Ammon's horn (tissue), 1 donor: ENCODE measurements at places on chromosomes 5 and 9.

DNA sequence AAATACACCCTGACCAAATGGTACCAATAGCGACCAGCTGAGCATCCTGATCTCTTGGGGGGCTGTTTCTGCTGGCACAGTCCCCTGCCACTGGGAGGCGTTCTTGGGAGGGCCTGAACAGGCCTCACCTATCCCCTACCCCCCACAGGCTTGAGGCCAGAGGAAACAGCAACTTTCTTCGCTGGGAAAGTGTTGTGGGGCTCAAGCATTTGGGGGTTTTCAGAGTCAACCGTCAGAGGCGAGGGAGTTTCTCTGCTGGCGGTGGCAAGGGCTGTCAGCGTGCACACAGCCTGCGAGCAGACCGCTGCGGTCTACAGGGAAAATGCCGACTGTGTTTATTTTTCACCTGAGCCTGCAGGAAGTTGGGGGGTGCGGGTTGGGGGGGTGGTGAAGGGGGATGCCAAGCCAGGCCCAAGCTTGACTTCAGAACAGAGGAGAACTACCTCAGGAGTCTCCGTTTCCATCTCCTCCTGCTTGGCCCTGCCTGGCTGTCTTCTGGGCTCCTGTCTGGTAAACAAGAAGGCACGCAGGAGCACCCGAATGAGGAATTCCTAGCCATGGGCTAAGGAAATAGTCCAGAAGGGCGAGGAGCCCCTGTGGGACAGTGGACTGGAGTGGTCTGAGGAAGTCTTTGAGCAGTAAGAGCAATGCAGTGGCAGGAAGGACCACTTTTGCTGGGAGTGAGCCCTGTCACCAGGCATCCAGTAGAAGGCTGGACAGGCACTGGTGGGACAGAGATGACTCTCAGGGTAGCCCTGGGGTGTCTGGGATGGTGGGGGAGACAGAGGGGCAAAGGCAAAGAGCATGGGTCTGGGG, 18.1 kb downstream of the TCF7 start:
- no peak for DNase-seq

DNA sequence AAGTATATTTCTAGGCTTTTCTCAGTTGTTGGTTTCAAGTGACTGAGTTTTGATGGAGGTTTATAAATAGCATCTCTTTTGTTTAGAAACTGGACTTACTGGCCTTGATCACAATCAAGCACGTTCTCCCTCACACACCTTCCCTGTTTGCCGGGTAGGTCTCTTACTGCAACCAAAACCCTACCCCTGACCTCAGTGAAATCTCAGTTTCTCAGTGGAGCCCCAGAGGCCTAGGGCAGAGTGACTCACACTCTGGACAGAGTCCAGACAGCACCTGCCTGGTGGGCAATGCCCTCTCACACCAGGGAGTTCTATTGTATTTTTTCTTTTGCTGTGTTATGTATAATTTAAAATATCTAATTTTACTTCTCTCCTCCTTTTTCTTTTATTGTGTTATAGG, 48.4 kb upstream of the EPB41L4B start:
- no peak for DNase-seq

DNA sequence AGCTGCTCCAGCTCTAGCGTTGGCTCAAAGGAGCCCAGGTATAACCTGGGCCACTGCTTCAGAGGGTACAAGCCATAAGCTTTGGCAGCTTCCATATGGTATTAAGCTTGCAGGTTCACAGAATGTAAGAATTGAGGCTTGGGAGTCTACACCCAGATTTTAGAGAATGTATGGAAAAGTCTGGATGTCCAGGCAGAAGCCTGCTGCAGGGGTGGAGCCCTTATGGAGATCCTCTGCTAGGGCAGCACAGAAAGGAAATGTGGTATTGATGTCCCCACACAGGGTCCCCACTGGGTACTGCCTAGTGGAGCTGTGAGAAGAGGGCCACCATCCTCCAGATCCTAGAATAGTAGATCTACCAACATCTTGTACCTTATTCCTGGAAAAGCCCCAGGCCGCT, 626.9 kb downstream of the MAT2B start:
- no peak for DNase-seq

DNA sequence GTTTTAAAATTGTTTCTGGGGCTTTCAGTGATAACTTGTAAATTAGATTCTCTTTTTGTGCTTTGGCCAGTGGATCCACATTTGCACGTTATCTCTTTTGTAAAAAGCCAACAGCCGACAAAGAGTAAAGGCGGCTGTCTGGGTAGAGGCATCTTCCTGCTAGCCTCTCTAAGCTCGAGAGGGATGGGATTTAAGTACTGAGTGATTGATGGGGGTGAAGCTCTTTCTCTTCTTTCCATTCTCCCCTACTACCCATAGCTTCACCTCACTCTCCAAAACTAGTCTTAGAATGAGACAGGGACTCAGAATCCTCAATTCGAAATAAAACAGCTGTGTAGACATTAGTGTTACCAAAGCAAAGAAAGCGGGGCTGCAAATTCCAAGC, 3.4 kb downstream of the PBX3 start:
- no peak for DNase-seq

DNA sequence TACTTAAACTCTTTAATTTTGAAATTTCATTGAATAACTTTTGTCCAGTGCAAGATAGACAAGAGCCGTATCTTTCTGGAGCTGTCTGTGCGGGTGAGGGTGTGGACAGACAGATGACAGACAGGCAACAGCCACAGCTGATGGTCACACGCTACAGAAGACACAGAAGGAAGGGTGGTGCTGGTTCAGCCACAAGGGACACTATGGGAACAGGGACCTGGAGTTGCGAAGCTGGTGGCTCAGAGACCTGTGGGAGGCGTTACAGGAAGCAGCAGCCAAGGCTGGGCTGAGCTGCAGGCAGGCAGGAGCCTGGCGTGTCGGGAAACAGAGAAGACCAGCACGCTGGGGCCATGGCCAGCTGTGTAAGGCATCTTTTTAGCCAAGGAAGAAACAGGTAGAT, 104.4 kb downstream of the WNK2 start:
- no peak for DNase-seq

DNA sequence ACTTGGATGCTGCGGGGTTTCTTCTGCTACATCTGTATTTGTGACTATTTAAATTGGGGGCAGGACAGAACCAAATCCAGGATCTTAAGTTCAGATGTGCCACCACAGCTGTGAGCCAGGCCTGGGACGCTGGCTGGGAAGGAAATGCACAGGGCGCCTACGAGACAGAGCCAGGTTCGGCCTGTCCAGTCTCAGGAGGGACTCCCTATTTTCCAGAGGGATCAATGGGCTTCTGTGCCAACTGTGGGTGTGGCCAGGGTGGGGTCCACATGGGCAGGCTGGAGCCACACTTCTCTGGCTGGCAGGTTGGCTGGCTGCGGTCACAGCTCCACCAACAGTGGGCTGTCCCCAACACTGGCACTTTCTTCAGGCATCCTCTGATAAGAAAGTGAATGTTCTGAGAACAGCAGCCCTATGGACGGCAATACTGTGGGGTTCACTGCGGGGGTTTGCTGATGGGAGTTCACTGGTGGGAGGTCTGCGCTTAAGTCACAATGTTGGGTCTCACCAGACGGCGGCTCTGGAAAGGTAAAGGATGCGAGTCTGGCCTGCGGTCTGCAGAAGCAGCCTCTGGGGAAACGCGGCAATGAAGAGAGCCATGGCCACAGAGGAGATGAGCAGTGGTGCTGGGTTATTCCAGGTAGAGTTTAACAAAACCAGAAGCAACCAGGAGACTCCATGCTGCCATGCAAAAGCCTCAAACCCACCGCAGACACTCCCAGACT, 78.1 kb downstream of the DAP start:
- no peak for DNase-seq

- no peak for DNase-seq
Observed at GRCh38 chr5:40478766-40479165, 200.9 kb upstream of the PTGER4 start.

- DNase-seq = no peak
Observed at GRCh38 chr5:54996466-54996865, 11.1 kb upstream of the ESM1 start.

DNA sequence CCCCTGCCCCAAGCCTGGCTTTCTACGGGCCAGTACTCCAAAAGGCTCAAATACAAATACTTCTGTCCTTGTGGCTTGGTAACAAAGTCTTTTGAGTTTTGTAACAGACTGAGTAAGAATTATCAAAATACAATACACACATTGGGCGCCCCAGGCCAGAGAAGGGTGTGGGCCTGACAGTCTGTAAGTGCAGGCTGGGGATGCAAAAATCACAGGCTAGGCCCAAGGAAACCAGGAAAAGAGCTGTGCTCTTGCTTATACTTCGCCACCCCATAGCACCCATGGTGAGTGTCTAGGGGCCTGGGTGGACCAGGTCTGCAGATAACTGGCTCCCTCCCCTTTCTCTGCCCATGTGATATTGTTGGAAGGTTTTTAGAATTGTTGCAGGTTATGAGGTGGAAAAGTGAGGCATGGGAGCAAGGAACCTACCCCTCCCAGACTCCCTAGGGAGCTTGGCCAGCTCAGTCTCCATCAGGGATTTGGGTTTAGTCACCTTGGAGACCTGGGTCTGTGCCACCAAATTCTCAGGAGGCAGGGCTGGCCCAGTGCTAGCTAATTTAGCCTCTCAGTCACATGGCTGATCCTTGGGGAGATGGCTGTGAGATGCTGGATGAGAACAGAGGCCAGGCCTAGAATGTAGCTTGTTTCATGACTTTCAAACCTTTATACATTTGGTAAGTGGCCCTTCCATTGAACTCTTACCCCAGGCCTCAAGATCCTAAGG, 72.9 kb downstream of the TARS1 start:
- DNase-seq = no peak

DNA sequence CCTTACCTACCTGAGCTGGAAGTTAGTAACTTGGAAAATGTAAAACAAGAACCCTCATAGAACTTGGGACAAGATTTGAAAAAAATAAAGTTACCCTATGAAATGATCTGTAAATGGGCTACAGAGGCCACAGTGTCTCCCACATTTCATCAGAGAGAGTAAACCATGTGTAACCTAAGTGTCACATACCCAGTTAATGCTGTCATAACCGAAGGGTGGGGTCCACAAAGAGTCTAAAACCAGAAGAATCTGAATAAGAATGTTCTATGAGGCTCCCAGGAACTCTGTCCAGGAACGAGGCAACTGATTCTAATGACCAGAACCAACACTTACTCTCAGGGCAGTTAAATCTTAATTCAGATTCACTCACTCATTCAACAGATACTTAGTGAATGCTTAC, 1.0 kb upstream of the FAM13B start:
- no peak for DNase-seq

DNA sequence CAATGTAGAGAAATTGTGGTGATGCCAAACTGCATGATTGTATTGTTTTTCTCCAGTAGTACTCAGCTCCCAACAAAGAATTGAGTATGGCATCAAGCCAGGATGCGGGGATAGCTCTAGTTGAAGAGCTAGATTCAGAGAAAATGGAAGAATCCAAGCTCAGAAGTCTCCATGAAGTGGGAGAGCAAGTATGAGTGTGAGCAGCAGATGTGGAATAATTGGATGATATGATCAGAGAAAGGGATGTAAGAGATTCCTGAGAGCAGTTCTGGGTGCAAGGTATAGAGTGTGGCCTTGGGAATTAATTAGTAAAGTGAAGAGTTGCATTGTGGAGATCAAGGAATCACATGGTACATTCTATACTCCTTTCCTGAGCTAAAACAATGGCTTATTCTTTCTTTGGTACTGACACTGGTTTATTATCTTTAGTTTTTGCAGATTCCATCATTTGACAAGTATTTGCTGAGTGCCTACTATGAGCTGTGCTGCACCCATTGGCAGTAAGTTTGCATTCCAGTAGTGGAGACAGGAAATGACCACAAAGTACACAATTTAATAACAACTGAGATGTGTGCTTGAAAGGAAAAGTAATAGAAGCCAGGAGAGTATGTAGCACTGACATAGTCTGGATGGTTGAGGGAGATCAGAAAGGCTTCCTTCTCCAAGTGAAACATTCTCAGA, 177.1 kb downstream of the CPLANE1 start:
- DNase-seq = peak; percentile 67

DNA sequence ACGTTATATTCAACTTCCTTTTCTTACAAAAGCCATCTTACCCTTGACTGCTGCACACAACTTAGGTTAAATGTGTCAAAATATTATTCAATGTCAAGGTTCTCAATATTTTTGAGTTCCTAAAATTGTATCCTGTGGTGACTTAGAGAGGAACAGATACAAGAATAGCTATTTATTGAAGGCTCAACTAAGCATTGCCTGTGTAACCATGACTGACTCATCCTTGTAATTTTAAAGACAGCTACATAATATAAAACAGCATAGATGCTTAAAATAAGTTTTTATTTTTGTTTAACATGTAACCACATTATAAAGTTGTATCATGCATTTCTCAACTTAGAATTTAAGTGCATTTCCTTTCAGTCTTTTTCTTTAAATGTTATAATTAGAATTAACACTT, 312.9 kb upstream of the RGMB start:
- no peak for DNase-seq

DNA sequence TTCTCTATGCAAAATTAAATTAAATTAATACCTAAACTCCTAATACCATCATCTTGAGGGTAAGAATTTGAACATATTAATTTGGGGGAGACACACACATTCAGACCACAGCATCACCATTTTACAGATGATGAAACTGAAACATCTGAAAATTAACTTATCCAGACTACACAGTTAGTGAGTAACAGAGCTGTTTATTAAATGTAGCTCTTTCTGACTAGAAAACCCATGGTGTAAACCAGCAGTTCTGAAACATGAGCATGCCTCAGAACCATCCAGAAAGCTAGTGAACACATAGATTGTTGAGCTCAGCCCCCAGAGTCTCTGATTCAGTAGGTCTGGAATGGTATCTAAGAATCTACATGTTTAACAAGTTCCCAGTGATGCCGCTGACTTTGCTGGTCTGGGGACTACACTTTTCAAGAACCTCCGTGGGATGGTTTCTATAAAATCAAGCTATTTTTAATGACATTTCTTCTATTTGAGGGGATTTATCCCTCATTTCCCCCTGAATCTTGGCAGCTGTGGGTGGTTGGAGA, 113.5 kb downstream of the RORB start:
- no peak for DNase-seq

DNA sequence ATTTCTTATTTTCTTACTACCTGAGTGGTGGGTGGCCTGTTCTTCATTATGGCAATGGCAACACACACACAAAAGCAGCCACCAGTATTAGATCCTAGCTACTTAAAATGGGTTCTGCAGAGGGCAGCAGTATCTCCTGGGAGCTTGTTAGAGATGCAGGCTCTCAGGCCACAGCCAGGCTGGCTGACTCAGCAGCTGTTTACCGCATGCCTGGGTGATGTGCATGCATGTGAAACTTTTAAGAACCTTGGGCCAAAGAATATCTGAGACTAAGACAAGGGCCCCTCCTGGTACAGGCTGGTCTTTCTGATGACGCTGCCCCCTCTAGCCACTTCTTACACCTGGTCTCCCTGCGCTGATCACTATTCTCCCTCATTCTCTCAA, 399.0 kb downstream of the MED10 start:
- peak; percentile 13 for DNase-seq

- no peak for DNase-seq
Observed at GRCh38 chr9:89738137-89738932, 133.5 kb downstream of the GADD45G start.

DNA sequence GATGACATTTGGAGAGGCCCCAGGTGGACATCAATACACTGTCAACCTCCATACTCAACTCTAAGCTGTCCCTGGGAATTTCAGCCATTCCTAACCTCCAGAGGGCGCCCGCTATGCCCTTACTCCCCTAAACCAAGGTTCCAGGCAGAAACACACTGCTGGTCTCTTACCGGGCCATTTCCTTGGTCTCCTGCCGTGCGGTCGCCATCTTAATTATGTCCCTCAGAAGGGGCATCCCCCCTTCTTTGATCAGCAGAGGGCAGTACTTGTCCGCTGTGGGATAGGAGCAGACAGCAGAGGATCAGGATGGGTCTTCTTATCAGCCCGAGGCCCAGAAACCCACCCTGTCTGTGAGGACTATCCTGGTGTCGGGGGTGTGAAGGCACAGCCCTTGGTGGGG, 9.3 kb upstream of the ZDHHC12 start:
- DNase-seq = peak; percentile 71
